ENCODE measurements at places on chromosomes 13 and 19. TPM values are rescaled to one million over a fixed set of nuclear protein-coding genes. Genes with fewer than 3 reads are reported as not detected.
A peak's percentile ranks its signal among the peaks of the same experiment; 100 is the strongest.

DNA sequence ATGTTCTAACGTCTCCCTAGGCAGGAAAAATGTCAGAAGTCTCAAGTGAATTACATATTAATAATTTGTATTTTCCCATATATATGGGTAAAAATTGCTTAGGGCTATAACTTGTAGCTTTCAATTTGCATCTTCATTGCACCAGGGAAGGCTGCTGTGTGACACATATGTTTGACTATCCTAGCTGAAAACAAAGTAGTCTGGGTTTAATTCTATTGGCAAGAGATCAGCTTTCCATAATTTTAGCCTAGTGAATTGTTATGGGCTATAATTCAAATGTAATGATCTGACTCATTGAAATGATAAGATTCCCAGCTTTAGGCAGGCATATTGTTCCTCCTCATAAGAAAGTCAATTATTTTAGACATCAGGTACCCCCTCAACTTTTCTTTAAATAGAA lies 553.1 kb downstream of the DCT start:
- no peaks in the 10 kb centered on the region for H3K27me3 ChIP-seq
- no peak overlapping the region for H3K4me3 ChIP-seq
- no peak overlapping the region for H3K27ac ChIP-seq
- no peaks in the 10 kb centered on the region for H3K4me1 ChIP-seq

- H3K36me3 ChIP-seq = no peaks in the 10 kb centered on the region
- H3K27ac ChIP-seq = no peak overlapping the region
- H3K4me1 ChIP-seq = no peaks in the 10 kb centered on the region
- no peaks in the 10 kb centered on the region for H3K27me3 ChIP-seq
- no peak for DNase-seq
Observed at GRCh38 chr19:27828829-27829228, 1384.1 kb downstream of the UQCRFS1 start.

GRCh38 chr13:37889102-37889501 lies 19.5 kb upstream of the TRPC4 start:
- H3K27me3 ChIP-seq = peaks cover 2% of the 10 kb centered on the region
- H3K4me1 ChIP-seq = no peaks in the 10 kb centered on the region
- no peaks in the 10 kb centered on the region for H3K36me3 ChIP-seq
- no peak overlapping the region for H3K27ac ChIP-seq
- no peak overlapping the region for H3K4me3 ChIP-seq

DNA sequence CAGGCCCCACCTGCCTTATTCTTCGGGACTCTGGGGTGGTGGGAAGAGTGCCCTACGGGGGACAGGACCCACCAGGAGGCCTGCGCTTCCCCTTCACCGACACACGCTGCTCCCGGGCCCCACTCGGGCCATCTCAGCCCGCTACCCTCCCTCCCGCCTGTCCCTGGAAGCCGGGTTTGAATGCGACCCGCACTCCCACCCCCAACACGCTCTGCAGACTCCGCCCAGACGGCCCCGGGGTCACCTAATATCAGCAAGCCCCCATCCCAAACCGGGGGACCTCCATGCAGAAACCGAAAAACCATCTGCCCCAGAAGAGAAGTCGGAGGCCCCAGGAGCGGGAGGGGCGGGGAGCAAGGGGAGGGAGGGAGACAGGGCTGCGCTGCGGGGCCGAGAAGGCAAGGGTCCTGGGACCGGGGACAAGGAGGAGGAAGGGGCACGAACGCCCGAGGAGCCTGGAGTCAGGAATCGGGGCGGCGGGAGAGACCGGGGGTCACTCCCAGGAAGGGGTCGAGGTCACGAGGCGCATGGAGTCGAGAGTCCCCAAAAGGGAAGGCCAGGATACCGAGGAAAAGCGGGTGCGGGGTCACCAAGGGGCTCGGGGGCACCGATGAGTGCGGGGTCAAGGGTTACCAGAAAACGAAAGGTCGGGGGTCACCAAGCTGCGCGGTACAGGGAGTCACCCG lies 766 bp downstream of the SBNO2 start:
- H3K4me1 ChIP-seq = peaks cover 40% of the 10 kb centered on the region
- peak overlapping the region; percentile 90 for H3K4me3 ChIP-seq
- no peaks in the 10 kb centered on the region for H3K27me3 ChIP-seq
- peak; percentile 51 for DNase-seq
- H3K27ac ChIP-seq = peak overlapping the region; percentile 93

DNA sequence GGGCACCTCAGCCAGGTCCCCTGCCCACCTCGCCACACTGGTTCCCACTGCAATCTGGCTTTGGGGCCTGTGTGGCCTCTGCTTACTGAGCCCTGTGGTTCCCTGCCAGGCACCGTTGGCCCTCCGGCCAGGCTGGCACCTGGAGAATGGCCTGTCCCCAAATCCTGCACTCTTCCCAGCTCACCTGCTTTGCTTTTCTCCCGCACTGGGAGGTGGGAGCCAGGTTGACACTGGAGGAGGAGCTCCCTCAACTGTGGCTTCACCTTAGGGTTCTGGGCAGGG lies 97.0 kb downstream of the SCGB2B2 start:
- H3K4me3 ChIP-seq = no peak overlapping the region
- peaks cover 9% of the 10 kb centered on the region for H3K27me3 ChIP-seq
- DNase-seq = peak; percentile 19
- no peaks in the 10 kb centered on the region for H3K36me3 ChIP-seq
- no peaks in the 10 kb centered on the region for H3K4me1 ChIP-seq

GRCh38 chr19:39031368-39032062 lies 834 bp downstream of the FBXO27 start:
- no peaks in the 10 kb centered on the region for H3K36me3 ChIP-seq
- DNase-seq = peak; percentile 81
- H3K27ac ChIP-seq = no peak overlapping the region
- peaks cover 49% of the 10 kb centered on the region for H3K27me3 ChIP-seq

DNA sequence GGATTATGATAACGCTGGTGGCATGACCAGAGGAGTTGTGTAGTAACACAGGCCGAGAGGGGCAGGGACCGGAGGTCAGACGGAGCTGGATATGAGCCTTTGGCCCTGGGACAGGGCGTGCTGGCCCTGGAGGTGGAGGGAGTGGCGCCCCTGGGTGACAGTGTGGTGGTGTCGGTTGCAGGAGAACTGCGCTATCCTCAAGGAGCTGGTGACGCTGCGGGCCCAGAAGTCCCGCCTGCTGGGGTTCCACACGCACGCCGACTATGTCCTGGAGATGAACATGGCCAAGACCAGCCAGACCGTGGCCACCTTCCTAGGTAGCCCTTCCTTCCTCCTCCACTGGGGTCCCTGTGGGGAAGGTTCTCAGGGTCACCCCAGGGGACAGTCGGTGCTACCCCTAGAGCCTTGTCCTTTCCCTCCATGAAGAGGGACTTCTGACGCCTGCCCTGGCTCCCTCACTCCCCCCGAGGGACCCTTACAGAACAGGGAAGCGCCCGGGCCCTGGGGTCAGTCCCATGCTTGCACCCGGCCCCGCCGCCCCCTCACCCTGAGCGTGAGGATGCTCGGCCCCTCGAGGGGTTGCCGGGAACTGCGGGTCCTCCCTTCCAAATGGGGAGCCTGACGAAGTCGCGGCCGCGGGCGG lies 12.8 kb upstream of the ZNF554 start:
- H3K27ac ChIP-seq = no peak overlapping the region
- H3K4me1 ChIP-seq = no peaks in the 10 kb centered on the region
- no peaks in the 10 kb centered on the region for H3K27me3 ChIP-seq
- no peak for DNase-seq
- peaks cover 24% of the 10 kb centered on the region for H3K36me3 ChIP-seq
- H3K4me3 ChIP-seq = no peak overlapping the region

DNA sequence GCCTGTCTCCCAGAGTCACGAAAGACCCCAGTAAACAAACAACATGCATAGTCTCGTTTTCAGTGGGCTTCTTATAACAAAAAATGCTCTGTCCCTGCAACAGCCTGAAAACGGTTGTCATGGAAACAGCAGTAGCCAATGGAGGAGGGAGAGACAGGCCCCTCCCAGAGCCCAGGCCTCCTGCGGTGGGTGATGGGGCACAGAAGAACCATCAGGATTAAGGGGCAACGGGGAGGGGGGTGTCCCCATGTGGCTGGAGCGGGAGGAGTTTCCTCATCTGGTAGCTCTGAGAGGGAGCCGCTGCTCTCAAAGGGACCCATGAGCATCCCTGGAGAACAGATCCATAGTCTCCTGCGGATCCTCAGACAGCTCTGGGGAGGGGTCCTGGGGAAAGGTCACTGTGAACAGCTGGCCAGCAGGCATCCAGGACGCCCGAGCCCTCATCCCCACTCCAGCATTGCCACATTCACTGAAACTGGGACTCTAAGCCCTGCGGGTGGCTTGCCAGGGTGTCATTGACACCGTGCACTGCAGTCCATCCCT lies 37.5 kb upstream of the PNMA8B start:
- peaks cover 12% of the 10 kb centered on the region for H3K27me3 ChIP-seq
- no peak for DNase-seq
- H3K27ac ChIP-seq = no peak overlapping the region
- H3K36me3 ChIP-seq = no peaks in the 10 kb centered on the region
- H3K4me1 ChIP-seq = peaks cover 11% of the 10 kb centered on the region

- no peaks in the 10 kb centered on the region for H3K36me3 ChIP-seq
- no peak for DNase-seq
- H3K4me1 ChIP-seq = no peaks in the 10 kb centered on the region
- H3K27ac ChIP-seq = no peak overlapping the region
- no peaks in the 10 kb centered on the region for H3K27me3 ChIP-seq
Observed at GRCh38 chr13:62524061-62524460, 1108.4 kb upstream of the PCDH20 start.

DNA sequence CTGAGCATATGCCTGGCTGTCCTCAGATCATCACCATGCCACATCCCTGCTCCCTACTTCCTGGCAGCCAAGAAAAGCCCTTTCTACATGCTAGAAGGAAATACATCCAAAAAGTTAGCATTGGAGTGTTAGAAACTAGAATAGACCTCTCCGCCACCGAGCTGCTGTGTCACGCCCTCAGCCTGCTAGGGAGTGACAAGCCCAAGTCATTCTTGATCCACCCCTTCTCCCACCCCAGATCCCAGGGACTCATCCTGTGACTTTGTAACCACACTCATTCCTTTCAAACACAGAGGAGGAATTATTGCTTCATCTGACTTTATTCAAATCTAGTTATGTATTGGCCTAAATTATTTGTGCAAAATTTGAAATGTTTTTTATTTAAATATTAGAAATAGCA lies 45.3 kb downstream of the POLR1D start:
- no peak for DNase-seq
- no peaks in the 10 kb centered on the region for H3K27me3 ChIP-seq
- H3K36me3 ChIP-seq = peaks cover 5% of the 10 kb centered on the region
- H3K4me3 ChIP-seq = no peak overlapping the region
- no peaks in the 10 kb centered on the region for H3K4me1 ChIP-seq

DNA sequence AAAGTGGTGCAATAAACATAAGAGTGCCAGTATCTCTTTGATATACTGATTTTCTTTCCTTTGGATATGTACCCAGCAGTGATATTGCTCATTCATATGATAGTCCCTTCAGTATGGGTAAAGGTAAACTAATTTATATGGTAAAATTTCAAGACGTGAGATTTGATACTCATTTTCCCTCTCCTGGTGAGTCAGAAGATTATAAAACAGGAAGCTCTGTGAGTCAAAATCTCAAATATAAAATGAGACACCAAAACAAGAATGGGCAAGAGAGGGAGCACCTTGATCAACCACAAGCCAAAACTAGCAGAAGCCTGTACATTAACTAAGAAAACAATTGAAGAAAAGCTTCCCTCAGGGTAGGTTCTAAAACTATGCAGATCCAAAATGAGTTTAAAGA lies 216.3 kb downstream of the SLITRK6 start:
- no peak for DNase-seq
- H3K4me1 ChIP-seq = no peaks in the 10 kb centered on the region
- H3K4me3 ChIP-seq = no peak overlapping the region
- H3K27ac ChIP-seq = no peak overlapping the region

DNA sequence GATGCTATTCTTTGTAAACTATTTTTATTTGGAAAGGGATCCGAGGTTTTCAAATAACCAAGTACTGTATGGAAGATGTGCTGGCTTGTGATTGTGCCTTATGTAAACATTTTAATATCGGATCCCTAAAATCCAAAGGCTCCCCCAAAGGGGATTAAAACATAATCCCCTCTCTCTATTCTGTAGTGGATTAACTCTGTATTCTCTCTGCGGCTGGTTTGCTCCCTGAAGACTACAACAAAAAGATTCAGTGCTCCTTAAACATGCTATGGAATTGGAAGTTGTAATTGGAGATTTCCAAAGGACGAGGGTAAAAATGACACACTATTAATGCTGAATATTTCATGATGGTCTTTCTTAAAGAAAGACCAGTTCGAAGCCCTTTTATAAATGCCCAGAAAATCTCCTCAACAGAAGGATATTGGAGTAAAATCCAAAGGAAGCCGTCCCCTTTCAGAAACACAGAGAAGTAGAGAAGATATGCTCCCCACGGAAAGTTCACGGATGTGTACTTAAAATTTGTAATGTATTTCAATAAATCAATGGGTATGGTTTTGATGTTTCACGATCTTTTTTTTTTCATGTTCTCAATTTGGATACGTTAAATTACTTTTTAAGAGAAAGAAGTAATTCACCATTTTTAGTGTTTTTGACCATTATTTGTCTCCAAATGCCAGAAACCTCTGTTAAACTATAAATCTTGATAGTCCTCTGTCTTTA lies 6.5 kb downstream of the MAB21L1 start:
- H3K27ac ChIP-seq = no peak overlapping the region
- H3K4me1 ChIP-seq = no peaks in the 10 kb centered on the region
- peaks cover 46% of the 10 kb centered on the region for H3K27me3 ChIP-seq
- peaks cover 2% of the 10 kb centered on the region for H3K36me3 ChIP-seq

- no peak overlapping the region for H3K27ac ChIP-seq
- H3K36me3 ChIP-seq = peaks cover 1% of the 10 kb centered on the region
- peaks cover 3% of the 10 kb centered on the region for H3K27me3 ChIP-seq
- H3K4me3 ChIP-seq = no peak overlapping the region
- DNase-seq = no peak
Observed at GRCh38 chr19:53308339-53308811, 25.2 kb upstream of the ZNF845 start.

DNA sequence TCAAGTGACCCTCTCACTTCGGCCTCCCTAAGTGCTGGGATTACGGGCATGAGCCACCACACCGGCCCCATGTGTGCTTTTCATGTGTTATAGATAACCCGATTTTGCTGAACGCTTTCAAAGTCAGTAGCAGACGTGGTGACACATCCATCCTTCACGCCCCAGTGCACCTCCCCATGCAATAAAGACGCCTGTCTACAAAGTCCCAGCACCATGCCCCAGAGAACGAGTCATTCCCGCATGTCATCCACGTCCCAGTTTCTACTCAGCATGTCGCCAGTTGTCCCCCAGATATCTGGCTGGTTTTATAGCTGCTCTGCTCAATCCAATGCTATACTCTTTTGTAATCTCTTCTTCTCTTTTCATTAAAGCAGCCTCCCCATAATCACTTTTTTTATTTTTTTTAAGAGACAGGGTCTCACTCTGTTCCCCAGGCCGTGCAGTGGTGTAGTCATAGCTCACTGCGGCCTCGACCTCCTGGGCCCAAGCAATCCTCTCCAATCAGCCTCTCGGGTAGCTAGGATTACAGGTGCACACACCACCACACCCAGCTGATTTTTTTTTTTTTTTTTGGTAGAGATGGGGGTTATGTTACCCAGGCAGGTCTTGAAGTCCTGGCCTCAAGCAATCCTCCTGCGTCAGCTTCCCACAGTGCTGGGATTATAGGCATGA lies 42.5 kb downstream of the DNM2 start:
- peak overlapping the region; percentile 83 for H3K27ac ChIP-seq
- H3K36me3 ChIP-seq = peaks cover 51% of the 10 kb centered on the region
- peaks cover 90% of the 10 kb centered on the region for H3K4me1 ChIP-seq
- H3K27me3 ChIP-seq = no peaks in the 10 kb centered on the region

GRCh38 chr13:110233181-110233950 lies 73.6 kb downstream of the COL4A1 start:
- no peak overlapping the region for H3K4me3 ChIP-seq
- DNase-seq = peak; percentile 23
- no peaks in the 10 kb centered on the region for H3K4me1 ChIP-seq
- peaks cover 9% of the 10 kb centered on the region for H3K27me3 ChIP-seq

The OR7C1 gene
- not detected for total RNA-seq

The ERICH6B gene
- not detected for total RNA-seq

The GPR4 gene
- not detected for total RNA-seq

The ZNF135 gene
- 0.49 TPM for total RNA-seq

The ZIM2 gene
- not detected for total RNA-seq
